ENCODE measurements at places on chromosomes 7 and 10.

GRCh38 chr7:3164380-3164792, 120.7 kb upstream of the CARD11 start:
- no peak for DNase-seq

- DNase-seq: no peak
Measured at GRCh38 chr7:55473932-55474331, 98.4 kb downstream of the VOPP1 start.

DNA sequence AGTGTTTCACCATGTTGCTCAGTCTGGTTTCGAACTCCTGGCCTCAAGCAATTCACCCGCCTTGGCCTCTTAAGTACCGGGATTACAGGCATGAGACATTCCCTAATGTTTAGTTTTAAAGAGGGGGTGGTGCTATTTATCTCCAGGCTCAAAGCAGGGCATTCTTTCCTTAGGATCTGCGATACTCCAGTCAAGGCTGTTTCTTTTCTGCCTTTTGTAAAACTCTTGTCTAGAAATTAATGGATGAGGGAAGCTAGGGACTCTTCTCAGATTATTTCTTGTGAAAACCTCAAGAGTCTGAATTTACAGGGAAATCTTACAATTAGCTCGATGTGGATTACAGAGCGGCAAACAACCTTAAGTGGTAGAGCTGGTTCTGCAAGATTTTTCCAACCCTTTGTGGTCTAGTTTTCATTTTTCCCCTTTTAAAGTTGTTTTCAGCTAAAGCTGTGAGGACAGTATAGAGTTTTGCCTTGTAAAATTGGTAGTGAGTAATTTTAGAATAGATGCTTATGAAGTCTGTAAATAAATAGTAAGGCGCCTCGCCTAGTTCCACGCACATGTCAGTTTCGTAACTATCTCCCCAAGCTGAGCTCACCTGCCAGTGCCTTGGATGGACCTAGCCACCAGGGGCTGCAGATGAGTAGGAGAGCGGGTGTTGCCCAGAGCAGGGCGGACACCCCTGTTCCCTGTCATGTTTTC, 53.1 kb downstream of the CUX1 start:
- DNase-seq: no peak

DNA sequence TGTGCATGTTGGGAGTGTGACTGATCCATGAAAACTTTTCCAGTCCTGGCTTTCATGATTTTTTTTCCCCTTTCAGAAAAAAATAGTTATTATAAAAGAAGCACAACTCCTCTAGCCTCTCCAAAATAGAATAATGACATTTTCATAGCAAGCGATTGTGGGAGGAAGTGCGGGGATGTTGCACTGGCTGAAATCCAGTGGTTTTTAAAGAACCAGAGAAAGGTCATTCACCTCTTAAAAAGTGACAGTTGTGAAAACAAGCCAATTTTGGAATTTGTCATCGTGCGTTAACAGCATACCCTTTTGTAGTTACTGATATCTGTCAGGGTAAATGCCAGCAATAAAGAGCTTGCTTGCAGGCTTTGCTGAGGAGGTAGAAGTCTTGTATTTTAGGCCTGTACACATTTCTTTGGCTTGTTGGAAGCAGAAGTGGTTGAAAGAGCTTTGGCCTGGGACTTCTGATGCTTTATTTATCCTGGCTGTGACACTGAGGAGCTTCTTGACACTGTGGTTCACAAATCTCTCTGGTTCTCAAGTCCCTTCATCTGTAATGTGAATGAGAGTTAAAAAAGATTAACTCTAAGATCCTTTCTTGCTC, 545.9 kb downstream of the REEP3 start:
- no peak for DNase-seq

- DNase-seq: no peak
Measured at GRCh38 chr7:91383053-91383904, 119.0 kb downstream of the FZD1 start.

DNA sequence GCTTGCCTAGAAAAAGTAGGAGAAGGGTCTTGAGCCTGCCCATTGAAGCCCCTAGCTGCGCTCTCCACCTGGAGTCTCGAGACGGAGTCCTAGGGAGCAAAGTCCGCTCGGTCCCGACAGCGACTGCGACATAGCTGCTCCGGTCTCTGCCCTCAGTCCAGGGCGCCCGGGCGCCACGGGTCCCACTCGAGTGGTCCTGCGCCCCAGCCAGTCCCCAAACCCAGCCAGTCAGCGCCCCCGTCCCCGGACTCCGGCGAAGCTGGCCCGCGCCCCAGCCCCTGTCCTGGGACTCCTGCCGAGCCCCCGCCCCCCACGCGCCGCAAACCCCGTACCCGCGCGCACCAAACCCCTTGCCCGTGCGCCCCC, 490 bp downstream of the TNS3 start:
- DNase-seq: no peak

DNA sequence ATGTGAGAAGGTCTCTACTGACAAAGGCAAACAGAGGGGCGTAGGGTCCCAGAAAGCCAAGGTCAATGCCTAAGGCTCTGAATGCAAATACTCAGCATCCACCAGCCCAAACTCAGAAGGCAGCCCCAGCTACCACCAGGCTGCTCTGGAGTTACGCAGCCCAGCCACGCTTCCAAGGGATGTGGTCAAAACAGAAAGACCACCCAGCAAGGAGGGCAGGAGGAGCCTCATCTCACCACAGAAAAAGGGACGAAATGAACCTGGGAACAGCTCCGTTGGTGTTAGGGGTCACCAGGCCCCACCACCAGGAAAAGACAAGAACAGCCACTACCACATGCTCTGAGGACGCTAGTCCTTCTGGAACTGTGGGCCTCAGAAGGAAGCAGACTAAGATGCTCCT, 65.1 kb downstream of the CTBP2 start:
- DNase-seq: no peak

DNA sequence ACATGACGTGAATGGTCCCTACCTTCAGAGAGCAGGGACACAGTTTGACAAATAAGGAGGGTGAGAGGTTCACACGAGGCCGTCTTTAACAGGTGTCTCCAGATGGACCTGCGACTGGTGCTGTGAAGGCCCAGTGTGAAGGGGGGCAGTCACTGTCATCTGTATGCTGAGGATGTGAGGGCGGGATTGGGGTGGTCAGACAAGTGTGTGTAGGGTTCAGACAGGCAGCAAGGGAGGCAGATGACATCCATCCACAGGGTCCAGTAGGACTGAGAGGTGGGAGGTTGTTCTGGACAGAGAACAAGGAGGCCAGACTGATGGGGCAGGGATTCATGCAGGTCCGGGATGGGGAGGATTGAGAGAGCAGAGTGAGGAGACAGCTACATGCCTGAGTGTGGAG, 232.6 kb upstream of the GPR26 start:
- DNase-seq: no peak

- DNase-seq: no peak
Measured at GRCh38 chr10:28684986-28685580, 7.8 kb downstream of the BAMBI start.

DNA sequence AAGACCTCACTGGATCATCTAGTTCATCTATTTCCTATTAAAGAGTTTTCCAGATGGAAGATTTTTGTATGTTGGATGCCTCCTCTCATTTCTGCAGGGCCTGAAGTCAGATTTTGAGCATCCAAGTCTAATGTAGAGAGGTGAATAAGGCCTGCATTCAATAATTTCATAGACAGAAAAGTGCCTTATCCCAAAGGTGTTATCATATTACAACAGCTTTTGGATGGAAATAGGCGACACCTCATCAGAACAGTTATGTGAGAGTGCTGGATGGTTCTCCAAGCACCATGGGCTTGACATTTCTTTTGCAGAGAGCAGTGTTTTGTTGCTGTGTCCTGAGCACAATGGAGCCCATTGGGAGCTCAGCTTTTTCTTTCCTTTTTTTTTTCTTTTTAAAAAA, 162.4 kb upstream of the MEOX2 start:
- DNase-seq: no peak

GRCh38 chr7:158061884-158062656, 525.6 kb downstream of the PTPRN2 start:
- no peak for DNase-seq

DNA sequence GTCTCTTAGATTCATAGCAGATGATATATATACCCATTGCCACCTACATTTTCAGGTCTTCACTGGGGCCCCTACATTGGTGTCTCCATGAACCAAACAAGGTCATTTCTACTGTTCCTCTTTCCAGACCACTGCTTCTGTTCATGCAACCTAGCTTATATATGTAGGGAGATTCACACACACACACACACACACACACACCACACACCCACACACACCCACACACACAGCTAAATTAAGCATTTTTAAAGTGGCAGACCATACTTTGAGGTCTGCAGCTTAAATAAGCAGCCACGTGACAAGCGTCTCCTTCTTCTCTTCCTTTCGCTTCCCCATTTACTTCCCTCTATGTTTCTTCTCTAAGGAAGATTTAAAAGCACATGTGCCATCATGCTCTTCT, 70.0 kb upstream of the CC2D2B start:
- DNase-seq: no peak

DNA sequence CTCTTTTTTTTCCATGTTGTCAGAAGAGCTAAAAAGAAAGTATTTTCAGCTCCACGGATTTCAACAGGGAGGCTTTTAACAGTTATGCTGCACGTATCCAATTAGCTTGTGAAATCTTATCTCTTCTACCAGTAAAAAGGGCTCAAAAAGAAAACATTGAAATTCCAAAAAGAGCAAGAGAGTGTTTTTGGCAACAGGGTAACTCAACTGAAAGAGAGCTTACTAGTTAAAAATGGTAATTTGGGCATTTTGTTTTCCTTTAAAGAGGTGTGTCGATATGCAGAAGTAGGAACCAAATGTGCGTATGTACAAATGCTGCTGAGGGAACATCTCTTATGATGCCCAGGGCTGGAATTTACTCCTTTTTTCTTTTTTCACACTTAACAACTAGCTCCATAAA, 292.8 kb downstream of the PRKG1 start:
- no peak for DNase-seq

DNA sequence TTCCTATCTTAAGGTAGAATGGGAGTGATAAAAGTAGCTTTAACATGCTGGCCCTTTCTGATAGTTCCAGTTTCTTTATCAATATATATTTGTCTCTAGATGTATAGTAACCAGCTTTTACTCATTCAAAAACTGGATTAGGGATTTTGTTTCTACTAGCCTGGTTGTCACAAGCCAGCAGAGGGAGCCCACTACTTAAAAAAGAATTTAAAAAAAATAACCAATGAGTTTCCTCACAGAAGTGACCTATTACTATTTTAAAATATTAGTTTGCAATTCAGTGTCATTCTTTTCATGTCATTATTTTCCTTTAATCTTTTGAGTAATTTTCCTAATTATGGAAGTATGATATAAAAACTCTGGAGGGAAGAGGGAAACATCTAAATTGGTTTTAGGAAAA, 142.1 kb downstream of the PHTF2 start:
- no peak for DNase-seq

DNA sequence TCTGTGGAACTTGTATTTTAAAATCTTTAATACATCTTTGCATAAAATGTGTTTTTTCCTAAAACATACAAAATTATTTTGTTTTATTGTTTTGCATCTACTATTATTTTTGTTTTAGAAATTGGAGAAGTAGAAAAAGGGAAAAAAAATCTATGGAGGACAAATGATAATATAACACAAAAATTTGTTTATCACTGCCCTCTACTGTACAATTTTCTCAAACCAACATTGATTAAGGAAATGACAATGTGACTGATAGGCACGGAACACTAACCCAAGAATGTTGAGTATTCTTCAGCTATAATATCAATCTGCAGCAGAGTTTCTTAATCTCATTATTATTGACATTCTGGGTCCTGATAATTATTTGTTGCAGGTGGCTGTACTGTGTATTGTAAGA, 9.5 kb upstream of the ING3 start:
- DNase-seq: no peak

DNA sequence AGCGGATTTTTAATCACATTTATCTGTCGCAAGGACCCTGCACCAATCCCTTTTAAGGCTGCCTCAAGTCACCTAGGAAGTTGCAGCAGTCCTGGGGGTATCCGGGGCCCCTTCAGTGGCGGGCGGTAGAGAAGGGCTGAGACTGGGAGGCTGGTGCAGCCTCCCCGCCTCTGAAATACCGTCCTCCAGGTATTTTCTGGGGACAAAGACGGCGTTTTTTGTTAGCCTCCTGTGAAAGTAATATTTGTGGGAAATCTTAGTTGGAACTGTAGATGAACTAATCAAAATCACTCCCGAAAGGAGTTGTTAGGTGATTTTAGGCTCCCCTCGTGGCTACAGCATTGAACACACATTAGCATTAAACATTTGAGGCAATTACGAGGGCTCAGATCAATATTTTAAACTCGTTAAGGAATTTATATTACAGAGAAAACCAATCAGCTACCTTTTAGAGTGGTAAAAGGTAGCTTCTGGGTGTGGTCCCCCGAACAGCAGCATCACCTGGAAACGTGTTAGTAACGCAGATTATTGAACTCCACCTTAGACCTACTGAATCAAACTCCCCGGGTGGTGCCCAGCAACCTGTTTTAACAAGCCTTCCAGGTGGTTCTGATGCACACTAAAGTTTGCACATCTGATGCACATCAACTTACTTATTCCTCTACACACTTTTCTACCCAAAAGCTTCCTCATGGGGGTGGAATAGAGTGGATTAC, 530 bp upstream of the ANXA7 start:
- no peak for DNase-seq

- DNase-seq: no peak
Measured at GRCh38 chr10:47164800-47165128, 135.2 kb upstream of the GDF10 start.

DNA sequence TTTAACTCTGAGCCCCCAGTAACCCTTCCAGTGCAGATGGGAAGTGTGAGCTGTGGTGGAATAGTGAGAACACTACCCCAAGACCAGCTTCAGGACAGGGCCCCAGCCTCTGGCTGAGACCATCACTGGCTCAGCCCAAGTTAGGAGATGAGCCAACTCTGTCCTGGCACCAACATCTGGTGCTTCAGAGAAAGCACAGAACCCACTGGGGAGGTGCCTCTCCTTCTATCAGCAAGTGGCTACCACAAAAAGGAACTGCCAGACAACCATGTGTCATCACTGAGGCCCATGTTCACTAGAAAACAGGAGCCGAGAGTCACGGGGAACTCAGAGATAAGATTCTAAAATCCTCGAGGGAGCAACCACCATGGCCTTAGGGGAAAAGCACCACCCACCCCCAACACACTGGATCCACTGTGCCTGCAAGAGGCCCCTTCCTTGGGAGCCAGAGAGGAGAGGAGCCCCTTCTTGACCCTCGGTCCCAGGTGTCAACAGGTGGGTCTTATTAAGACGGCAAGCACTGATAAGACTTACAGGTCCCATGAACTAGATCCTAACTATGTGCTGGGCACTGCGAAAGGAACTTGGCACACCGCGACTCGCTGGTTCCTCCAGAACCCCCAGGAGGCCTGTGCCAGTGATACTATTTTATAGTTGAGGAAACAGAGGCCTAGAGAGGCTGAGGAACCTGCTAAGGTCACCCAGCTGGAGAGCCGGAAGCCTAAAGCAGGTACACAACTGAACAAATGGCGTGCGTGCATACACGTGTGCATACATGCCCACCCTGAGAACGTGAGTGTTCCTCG, 102.7 kb downstream of the FAM53B start:
- no peak for DNase-seq

DNA sequence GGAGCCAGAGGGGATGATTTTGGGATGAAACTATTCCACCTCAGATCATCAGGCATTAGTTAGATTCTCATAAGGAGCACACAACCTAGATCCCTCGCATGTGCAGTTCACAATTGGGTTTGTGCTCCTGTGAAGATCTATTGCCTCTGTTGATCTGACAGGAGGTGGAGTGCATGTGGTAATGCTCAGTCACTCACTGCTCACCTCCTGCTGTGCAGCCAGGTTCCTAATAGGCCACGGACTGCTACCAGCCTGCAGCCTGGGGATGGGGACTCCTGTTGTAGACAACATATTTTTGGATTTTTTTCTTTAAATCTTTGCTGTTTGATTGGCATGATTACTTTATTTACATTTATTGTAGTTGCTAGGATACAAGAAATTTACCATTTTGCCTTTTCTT, 765.0 kb downstream of the INHBA start:
- no peak for DNase-seq

GRCh38 chr10:113589201-113589770, 36.4 kb downstream of the HABP2 start:
- DNase-seq: no peak

Measured in stimulated activated CD8-positive, alpha-beta memory T cell treated with anti-CD3 and anti-CD28 coated beads, Interleukin-7, amount 100 ng/mL, for 1 hour (primary cell).